Common myeloid progenitor, CD34-positive (primary cell): ENCODE measurements at places on chromosomes 5 and 9.

- DNase-seq, result no peak
Measured at GRCh38 chr5:159053216-159053615, 46.5 kb downstream of the EBF1 start.

GRCh38 chr5:60538955-60539866 is 160.8 kb downstream of the DEPDC1B start:
- DNase-seq, result no peak

- peak; percentile 51 for DNase-seq
Measured at GRCh38 chr9:105385381-105385985, 62.4 kb upstream of the FSD1L start.

DNA sequence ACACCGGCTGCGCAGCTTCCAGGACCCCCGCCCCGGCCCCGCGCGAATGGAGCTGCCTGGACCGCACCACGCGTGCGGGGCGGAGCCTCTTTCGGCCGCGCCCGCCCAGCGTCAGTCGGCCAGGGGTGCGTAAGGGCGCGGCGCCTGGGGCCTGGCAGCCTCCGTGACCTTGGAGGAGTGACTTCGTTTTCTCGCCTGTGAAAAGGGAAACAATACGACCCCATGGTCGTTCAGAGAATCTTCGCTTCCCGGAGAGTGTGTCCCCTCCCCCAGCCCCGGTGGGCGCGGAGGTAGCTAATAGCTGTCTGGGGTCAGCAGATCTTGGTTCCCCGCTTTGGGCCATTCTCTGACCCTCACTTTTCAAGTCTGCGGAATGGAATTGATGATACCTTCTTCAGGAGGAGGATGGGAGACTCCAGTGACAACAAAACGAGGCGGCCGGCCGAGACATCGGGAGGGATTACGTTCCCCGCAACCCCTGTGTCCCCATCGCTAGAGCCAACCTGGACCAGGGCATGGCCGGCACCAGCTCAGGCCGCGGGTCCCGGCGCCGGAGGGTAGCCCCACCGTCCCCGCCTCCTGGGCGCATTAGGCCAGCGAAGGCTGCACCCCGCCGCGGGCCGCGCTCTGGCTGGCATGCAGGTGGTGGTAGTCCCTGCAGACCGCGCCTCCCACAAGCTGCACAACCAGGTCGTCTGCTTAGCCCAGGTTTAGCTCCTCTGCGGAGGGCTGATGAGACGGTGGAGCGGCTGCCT is 5.5 kb upstream of the CDHR2 start:
- DNase-seq, result peak; percentile 55

DNA sequence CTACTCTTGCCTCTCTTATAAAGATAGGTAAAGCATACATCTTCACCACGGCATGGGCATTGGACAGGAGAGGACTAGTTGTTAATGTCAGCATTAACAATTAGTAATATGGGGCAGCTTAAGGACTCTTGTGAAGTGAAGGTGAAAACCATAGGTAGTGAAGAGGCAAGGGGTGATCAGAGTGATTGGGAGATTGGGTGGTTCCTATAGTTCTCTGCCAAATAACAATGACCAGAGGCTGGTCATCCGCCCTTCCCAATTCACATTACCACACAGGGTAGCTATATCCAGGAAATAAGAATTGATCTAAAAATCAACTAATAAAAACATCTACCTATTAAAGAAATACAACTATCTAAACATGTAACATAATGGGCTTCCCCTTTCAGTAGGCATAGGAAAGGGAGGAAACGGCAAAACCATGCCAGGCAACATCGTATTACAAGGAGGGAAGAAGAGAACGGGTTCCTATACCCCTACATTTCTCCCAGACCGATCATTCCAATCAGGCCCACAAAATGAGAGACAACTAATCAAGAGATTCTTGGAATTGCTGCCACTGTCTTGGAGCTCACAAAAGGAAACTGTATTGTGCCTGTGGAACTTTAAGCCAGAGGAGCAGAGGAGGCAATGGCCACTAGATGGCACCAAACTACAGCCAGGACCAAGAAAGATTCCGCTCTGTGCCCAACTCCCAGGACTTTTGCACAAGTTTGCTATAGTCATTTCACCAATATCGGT is 121.6 kb downstream of the FBXL17 start:
- DNase-seq, result peak; percentile 89
